MG63 (cell line): ENCODE measurements at places on chromosomes 11 and 22. TPM values are rescaled to one million over a fixed set of nuclear protein-coding genes. Genes with fewer than 3 reads are reported as not detected.

GRCh38 chr11:2748061-2748813 lies 48.4 kb upstream of the KCNQ1OT1 start:
- DNase-seq = no peak

- DNase-seq = no peak
Measured at GRCh38 chr11:78208257-78209165, 19.8 kb downstream of the USP35 start.

- no peak for DNase-seq
Measured at GRCh38 chr11:126451211-126451802, 95.8 kb downstream of the ST3GAL4 start.

DNA sequence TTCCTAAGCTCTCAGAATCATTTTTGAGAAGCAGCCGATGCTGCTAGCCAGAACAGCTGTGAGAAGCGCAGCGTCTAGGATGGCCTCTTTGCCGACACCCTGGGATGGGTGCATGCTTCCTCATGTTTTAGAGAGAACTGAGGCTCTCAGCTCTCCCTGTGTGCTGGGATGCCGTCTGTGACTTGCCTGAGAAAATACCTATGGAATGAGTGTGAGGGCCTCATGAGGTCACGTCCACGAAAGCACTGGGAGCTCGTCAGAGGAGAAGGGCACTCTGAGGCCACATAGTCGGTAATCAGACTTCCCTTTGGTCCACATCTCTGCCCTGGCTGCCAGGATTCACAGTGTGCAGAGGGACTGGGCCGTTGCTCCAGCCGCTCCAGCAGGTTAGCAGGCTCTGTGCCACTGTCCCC lies 54.7 kb downstream of the MICAL3 start:
- no peak for DNase-seq

The PRR5L gene
- total RNA-seq = 5.3 TPM in 1 of 2 replicates, not detected in the other

The CTSW gene
- total RNA-seq = not detected in 2 replicates

- peak; percentile 86 for DNase-seq
Measured at GRCh38 chr11:125164422-125165110, at the start of gene PKNOX2. TSS of gene PKNOX2 (plus strand) at chr11:125164751. CDS start at chr11:125351306, 186,555 bp downstream.

The TPBGL gene
- not detected in 2 replicates for total RNA-seq

The SCGB1A1 gene
- total RNA-seq = not detected in 2 replicates

GRCh38 chr11:73862986-73863385 lies 13.7 kb downstream of the COA4 start:
- no peak for DNase-seq

- DNase-seq = no peak
Measured at GRCh38 chr11:71999798-72000197, 1.1 kb downstream of the IL18BP start.
